Activated T-cell treated with anti-CD3 and anti-CD28 coated beads, Interleukin-2, amount 50 U/mL, for 48 hours (primary cell): ENCODE measurements at places on chromosomes 1 and 21.

- DNase-seq, result no peak
Measured at GRCh38 chr1:152153996-152154395, 5.0 kb downstream of the RPTN start.

DNA sequence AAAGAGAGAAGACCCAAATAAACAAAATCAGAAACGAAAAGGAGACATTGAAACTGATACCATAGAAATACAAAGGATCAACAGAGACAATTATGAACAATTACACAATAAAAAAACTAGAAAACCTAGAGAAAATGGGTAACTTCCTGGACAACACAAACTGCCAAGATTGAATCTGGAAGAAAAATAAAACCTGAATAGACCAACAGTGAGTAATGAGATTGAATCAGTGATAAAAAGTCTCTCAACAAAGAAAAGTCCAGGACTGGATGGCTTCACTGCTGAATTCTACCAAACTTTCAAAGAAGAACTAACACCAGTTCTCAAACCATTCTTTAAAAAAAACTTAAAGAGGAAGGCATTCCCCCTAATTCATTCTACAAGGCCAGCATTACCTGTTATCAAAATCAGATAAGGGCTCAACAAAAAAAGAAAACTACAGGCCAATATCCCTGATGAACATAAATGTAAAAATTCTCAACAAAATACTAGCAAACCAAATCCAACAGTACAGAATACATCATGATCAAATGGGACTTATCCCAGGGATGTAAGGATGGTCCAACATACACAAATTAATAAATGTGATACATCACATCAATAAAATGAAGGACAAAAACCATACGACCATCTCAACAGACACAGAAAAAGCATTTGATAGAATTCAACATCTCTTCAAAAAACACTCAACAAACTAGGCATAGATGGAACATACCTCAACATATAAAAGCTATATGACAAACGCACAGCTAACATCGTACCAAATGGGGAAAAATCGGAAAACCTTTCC lies 119.9 kb downstream of the ACBD6 start:
- no peak for DNase-seq

DNA sequence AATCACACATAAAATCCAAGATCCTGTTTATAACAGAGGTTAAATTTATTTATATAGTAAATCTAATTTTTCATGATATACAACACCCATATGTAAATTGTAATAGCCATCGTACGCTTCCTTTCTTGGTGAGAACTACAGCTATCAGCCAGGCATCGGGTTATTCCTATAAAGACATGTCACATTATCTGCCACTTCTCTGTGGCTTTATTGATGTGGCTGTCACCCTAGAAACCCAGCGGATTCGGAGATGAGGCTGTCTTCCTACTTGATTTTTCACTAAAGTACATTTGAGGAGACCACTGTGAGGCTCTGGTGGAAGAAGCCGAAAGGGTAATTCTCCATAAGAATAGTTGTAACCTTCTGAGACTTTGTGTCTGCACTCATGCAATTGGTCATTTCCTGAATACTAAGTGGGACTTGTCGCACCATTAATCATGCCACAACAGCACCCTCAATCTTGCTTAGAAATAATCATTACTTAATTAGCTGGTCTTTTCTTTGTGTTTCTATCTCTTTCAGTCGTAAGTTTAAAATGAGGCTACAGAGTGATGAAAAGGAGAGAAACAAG lies 106.0 kb downstream of the NTNG1 start:
- no peak for DNase-seq

- no peak for DNase-seq
Measured at GRCh38 chr1:2927393-2928360, 93.6 kb upstream of the ACTRT2 start.

- DNase-seq, result peak; percentile 82
Measured at GRCh38 chr1:225474986-225475820, 47.4 kb upstream of the LBR start.

DNA sequence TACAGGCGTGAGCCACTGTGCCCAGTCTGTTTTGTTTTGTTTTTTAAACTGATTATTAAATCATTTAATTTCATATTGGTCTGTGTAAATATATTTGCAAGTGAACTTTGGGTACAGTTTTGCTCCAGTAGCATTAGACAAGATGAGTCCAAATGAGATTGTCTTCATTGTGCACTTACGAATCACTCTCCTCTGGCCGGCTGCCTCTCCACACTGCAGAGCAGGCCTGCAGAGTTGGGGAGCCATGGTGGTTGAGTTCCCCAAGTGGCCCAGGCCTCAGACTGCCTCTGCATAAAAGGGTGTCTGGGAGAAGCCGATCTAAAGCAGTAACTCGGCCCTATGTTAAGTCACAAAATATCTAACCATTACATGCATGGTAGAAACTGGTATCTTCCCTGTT lies 74.8 kb downstream of the ATP5PO start:
- no peak for DNase-seq

GRCh38 chr1:13929313-13929712 lies 229.3 kb downstream of the PRDM2 start:
- no peak for DNase-seq

- DNase-seq, result no peak
Measured at GRCh38 chr1:6652986-6653385, 28.3 kb downstream of the THAP3 start.

DNA sequence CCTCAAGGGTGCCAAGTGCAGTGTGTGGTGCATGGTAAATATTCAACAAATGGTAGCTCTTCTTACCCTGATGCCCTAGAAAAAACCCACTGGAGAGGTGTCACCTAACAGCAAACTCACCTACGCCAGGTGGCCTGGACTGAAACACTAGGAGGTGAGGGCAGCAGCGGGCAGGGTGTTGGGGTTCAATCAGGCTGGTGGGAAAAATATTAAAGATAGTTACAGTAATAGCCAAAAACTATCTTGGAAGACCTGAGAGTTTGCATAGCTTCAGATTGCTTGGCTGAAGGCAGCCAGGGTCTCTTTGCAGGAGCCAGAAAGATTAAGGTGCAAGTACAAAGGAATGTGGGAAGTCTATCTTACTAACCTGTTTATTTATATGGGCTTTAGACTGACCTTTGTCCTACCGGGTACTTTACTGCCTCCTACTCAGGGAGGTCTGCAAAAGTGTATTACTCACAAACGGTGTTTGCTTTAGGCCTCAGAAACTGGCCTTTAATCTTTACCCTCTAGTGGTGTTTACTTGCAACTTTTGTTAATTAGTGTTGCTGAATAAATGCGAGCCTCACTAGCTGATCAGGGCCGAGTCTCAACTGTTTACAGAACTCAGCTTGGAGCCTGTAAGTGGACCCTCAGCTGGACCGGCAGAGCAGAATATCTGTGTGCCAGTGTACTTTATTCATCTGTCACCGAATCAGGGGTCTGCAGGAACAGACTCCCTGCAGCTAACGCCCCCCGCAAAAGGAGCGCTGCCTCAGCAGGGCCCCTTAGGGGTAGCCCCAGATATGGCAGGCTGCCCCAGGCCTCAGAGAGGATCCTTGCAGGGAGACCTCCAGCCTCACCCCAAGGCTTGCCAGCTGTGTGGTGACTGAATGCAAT lies 63.9 kb downstream of the SYF2 start:
- DNase-seq, result no peak

DNA sequence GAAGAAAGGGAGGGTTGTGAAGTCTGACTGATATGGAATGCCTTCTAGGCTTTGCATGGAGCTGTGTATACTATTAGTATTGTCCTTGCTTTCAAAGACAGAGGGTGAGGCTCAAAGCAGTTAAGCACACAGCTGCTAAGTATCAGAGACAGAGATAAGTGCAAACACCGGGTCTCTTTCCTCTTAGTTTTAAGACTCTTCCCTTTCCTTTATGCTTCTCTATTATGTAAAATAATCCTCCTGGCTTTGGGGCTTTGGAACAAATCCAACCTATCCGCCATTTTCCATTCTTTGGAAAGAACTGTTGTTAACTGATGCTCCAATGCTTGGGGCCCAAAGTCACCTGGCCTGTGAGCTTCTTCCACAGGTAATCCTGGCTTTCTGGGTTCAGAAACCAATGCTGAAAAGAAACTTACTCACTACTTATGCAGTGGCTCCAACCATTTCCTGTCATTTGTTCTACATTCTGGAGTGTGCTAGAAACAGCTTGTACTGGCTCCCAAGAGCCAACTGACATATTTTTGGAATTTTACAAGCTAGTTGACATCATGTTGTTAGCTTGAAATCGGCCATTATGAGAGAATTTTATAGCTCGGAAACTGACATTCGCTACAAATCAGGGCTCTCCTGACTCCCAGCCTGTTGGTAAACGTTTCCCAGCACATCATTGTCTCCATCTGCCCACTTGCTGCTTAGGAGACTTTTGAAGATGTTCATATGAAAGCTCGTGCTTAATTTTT lies 67.5 kb downstream of the DNTTIP2 start:
- DNase-seq, result no peak

DNA sequence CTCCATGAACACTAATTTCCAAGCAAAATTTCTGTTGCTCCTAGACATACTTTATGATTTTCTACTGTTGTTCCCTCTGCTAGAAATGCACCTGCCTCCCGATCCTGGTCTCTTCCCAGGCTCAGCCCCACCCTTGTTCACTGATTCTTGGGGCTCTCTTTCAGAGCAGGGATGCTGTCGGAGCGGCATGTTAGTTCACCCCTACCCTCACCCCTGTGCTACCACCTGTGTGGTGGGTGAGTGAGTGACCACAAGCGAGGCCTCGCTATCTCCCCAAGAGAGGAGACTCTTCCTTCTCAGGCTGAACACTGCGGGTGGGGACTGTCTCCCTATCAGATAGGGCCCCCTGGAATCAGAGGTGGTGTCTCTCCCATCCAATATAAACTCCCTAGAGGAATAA lies 4.9 kb upstream of the S100A8 start:
- no peak for DNase-seq

DNA sequence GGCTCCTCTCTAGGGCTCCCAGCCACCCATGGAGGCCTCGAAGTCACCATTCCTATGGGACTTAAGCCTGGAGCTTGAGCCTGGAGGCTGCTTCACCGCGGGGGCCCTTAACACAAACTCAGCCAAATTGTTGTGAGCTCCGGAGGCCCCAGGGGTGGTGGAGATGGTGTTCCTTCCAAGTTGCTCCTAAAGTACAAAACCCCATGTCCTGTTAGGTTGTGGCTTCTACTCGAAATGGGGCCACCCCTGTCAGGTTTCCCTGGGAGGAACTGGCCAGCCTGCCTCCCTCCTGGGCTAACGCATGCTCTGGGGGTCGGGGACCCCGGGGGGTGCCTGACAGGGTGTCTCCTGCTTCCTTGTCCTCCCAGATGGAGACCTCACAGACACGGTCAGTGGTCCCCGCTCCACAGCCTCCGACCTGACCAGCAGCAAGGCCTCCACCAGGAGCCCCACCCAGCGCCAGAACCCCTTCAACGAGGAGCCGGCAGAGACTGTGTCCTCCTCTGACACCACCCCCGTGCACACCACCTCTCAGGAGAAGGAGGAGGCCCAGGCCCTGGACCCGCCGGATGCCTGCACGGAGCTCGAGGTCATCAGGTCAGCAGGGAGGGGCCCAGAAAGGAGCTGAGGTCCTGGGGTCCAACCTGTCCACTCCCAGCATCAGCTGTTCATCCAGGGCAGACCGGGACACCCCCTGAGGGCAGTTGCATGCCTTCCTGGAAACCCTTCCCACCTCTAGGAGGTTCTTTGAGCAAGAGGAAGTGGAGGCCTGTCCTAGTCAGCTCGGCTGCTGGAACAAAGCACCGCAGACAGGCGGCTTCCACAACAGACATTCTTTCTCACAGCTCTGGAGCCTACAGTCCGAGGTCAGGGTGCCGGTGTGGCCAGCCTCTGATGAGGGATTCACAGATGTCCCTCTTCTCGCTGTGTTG lies 10.8 kb upstream of the SLC25A34 start:
- DNase-seq, result no peak

- no peak for DNase-seq
Measured at GRCh38 chr21:46202592-46203202, 18.4 kb upstream of the SPATC1L start.

DNA sequence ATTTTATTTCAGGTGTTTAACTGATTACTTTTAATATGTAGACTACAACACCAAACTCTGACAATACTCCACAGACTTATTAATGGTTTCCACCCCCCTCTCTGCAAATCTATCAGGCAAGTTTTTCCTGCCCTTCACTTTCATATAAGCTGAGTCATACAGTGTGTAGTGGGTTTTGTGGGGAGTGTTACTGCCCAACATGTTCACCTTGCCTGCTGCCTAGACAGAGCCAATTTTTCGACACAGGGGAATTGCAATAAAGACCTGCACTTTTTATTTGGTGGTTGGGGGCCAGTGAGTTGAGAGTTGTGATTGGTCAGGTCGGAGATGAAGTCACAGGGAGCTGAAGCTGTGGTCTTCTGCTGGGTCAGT lies 119.7 kb downstream of the PPIAL4G start:
- DNase-seq, result peak; percentile 34

GRCh38 chr1:92653605-92654381 lies 131.1 kb downstream of the EVI5 start:
- no peak for DNase-seq

GRCh38 chr1:63321066-63321784 lies 1.1 kb upstream of the FOXD3 start:
- peak; percentile 27 for DNase-seq

GRCh38 chr1:211944733-211945500 lies 90.4 kb downstream of the INTS7 start:
- no peak for DNase-seq

DNA sequence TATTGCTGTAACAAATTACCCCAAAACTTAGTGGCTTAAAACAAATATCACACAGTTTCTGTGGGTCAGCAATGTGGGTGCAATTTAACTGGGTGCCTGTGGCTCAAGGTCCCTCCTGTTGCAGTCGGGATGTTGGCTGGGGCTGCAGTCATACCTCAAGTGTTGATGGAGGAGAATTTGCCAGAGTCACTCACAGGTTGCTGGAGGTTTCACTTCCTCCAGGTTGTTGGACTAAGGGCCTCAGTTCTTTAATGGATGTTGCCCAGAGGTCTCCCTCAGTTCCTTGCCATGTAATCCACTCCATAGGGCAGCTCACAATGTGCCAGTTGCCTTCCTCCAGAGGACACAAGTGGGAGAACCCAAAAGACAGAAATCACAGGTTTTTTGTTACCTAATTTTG lies 2.5 kb upstream of the TAF13 start:
- DNase-seq, result no peak

DNA sequence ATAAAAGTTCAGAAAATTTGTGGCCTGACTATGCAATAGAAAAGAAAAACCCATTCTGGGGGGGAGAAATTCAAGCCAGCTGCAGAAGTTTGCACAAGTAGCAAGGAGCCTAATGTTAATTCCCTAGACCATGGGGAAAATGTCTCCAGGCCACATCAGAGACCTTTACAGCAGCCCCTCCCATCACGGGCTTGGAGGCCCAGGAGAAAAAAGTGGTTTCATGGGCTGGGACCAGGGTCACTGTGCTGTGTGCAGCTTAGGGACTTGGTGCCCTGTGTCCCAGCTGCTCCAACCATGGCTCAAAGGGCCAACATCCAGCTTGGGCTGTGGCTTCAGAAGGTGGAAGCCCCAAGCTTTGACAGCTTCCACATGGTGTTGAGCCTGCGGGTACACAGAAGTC lies 42.0 kb downstream of the IL23R start:
- no peak for DNase-seq

DNA sequence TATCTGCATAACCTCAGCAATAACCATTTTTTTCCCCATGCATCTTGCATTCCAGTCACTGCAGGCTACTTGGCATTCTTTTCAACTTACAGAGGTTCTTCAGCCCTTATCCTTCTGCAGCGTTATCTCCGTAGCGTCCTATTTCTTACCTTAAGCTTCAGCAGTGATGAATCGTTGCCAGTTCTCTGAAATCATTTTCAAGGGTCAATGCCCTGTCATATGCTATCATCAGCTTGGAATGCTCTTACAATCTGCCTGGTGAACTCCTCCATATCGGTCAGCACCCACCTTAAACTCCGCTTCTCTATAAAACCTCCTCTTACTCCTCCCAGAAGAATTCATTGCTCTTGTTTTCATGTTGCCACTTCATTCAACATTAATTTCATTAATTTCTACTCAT lies 105.1 kb upstream of the DPH5 start:
- no peak for DNase-seq
